B cell (primary cell): ENCODE measurements at places on chromosomes 7 and 10. TPM values are rescaled to one million over a fixed set of nuclear protein-coding genes. Genes with fewer than 3 reads are reported as not detected.

DNA sequence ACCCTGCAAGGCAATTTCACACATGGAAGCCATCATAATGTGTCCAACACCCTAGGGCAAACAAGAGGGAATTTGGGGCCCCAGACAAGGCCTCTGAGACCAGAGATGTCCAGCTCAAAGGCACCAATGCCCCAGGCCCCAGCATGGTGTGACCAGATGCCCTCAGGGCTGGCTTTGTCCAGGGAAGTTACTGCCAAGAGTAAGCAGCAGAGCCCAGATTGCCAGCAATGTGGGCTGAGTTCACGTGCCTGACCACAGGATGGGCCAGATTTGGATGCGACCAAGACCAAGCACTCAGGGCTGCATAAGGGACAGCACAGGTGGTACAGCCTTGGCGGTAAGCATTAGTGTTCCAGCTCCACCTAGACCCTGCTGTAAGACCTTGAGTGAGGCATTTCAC lies 12.7 kb downstream of the MYOF start:
- no peak for DNase-seq

DNA sequence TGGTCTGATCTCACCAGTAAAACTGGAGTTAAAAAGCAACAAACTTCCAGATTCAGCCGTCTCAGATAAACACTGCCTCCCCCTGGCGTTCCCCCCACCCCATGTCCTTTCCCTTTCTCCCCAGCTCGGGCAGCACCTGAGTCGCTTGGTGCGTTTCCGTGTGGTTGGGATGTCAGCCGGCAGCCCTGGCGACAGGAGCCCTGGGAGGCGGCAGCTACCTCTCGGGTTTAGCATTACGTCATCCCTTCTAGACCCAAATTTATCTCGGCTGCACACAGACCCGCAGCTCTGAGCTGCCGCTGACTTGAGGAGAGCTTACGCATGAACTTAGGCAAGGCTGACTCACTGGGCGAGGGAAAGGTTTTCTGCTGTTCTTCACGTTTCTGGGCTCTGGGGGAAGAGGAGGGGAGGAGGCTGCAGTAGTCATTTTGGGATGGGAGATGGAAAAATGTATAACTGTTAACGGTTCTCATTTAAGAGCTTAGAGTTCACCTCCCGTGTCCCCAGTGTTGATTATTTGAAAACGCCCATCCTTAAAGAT lies 14.4 kb downstream of the MXI1 start:
- peak; percentile 79 for DNase-seq

DNA sequence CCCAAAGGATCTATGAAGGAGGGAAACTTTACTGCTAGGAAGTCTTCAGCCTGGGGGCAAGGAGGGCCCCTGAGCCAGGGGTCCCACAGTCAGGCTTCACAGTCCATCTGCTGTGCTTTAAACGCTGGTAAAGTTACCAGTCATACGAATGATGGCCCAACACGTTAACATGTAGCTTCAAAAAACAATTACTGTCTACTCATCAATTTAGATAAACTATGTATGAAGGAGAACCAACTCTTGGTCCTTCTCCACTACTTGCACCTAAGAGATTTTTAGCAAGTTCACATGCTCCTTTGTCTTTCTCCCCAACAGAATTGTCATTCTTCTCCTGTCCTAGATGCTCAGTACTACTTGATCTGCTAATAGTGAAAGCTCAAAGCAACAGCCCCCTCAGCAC lies 16.6 kb downstream of the JCAD start:
- no peak for DNase-seq

The TLL2 gene
- 0.47 and 0.51 TPM in 2 replicates for total RNA-seq
